ENCODE measurements at places on chromosomes 4 and X. TPM values are rescaled to one million over a fixed set of nuclear protein-coding genes. Genes with fewer than 3 reads are reported as not detected.

RNF128 gene
- not detected for polyA plus RNA-seq

NKX6-1 gene
- not detected for polyA plus RNA-seq

FHIP1A gene
- 0.15 TPM for polyA plus RNA-seq

CDKL5 gene
- 6.0 TPM for polyA plus RNA-seq

SATL1 gene
- polyA plus RNA-seq = not detected

TIGD2 gene
- polyA plus RNA-seq = 5.8 TPM

NPY5R gene
- not detected for polyA plus RNA-seq

NALF2 gene
- not detected for polyA plus RNA-seq

TEX11 gene
- not detected for polyA plus RNA-seq

FGF5 gene
- polyA plus RNA-seq = 1.8 TPM

GPR50 gene
- polyA plus RNA-seq = not detected

DAPP1 gene
- polyA plus RNA-seq = 58.9 TPM

ART3 gene
- polyA plus RNA-seq = not detected

TBC1D9 gene
- polyA plus RNA-seq = 3.3 TPM

GPC3 gene
- polyA plus RNA-seq = not detected
